Kidney epithelial cell (primary cell): ENCODE measurements at places on chromosomes 1 and 21.

GRCh38 chr1:237681210-237681609 is 209.5 kb downstream of the ZP4 start:
- DNase-seq, result no peak

GRCh38 chr21:37483776-37484175 is 117.2 kb downstream of the DYRK1A start:
- DNase-seq, result no peak

DNA sequence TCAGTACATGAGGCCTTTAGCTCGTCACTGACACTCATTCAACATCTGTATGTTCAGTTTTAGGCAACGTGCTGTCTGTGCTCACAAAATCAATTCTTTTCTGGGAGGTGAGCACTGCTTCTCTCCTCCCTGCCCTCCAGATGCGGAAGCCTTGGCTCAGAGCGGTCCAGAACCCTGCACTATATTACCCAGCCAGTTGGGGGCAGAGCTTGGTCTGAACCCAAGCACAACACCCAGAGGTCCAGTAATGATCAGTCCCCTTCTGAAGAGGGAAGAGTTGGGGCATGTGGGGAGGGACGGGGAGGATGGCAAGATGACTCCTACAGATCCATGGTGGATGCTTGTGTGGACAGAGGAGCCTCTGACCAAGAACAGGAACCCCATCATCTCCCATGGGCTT is 5.6 kb upstream of the DSCAM start:
- no peak for DNase-seq

DNA sequence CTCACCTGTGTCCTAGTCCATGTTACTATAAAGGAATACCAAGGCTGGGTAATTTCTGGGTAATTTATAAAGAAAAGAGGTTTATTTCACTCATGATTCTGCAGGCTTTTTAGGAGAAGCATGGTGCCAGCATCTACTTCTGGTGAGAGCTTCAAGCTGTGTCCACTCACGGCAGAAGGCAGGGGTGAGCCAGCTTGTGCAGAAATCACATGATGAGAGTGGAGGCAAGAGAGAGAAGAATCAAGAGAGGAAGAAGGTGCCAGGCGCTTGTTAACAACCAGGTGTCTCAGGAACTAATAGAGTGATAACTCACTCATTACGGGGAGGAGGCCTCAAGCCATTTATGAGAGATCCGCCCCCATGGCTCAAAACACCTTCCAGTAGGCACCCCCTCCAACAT is 67.5 kb upstream of the CD34 start:
- DNase-seq, result no peak

DNA sequence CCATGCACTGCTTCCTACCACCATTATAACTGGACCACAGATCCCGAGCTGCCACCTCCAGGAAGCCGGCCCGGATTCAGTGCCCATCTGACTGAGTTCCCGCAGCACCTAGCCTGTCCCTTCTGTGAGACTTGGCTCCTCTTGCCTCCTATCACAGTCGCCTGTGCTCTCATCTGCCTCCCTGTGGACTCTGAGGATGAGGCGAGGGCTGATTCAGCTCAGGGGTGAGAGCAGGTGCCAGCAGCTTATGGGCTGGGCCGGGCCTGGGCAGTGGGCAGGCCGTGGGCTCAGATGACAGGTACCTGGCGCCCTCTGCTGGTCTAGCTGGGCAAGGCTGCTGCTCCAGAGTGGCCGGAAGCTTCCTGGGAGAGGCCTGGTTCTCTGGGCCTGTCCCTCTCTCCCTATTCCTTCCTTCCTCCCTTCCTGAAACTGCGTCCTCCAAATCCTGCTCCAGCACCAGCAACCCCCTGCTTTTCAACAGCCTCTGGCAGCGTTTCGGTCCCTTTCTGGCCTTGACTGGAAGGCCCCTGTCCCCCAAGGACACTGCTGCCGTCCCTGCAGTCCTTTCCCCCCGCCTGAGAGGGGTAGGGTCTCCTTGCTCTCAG is 17.3 kb upstream of the PCSK9 start:
- peak; percentile 72 for DNase-seq

DNA sequence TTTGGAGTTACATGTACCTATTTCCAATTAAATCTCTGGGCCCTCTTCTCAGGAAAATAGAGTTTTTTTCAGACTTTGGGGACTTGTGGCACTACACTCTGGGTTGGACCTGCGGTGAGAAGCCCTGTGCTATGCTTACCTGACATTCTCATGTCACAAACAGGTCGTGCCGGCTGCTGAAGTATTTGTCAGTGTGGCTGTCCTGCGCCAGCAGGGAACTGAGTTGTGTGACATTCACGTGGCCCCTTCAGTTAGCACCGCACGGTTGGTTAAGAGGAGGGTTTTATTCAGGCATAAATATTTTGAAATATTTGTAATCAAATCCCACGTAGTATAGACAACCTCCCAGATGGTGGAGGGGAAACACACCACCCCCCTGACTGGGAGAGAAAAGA is 6.3 kb upstream of the COL6A2 start:
- DNase-seq, result no peak

DNA sequence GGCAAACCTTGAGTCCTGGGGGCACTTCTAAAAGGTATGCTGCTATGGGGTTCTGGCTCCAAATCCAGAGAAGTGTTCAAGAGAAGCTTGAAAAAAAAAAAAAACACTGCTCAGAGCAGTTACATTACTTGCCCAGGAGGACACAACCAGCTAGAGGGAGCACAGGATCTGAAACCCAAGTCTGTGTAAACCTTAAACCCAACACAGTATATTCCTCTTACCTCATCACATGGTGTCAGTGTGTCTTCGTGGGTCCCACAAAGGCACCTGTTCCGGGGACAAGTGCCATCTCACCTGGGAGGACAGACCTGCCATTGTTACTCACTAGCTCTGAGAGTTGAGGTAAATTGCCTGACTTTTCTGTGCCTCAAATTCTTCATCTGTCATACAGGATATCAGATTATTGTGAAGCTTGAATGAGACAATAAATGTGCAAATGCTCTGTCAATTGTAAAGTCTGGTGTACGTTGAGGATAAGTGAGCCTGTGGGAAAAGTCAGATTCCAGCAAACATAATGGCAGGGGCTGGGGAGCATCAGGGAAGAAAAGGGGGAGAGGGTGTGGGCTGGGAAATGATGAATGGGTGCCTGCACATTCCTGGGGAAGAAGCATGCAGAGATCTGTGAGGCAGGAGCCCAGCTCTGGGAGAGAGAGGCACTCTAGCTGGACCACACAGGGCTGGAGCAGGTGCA is 170.4 kb upstream of the ZC3H12A start:
- DNase-seq, result no peak

DNA sequence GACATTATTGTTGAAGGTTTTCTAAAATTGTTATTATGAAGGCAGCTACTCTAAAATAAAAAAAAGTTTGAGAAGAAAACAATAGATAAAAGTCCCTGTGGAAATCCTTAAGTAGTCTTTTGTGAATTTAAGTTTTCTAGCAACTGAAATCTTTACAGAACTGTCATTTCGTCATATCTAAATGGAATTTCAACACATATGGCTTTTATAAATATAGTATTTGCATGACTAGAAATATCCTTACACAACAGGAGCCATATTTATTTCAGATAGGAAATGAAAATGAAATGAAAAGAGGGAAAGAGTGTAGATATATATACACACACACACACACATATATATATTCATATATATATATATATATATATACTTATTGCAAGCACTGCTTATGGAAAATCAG is 204.7 kb upstream of the RGS18 start:
- DNase-seq, result no peak

DNA sequence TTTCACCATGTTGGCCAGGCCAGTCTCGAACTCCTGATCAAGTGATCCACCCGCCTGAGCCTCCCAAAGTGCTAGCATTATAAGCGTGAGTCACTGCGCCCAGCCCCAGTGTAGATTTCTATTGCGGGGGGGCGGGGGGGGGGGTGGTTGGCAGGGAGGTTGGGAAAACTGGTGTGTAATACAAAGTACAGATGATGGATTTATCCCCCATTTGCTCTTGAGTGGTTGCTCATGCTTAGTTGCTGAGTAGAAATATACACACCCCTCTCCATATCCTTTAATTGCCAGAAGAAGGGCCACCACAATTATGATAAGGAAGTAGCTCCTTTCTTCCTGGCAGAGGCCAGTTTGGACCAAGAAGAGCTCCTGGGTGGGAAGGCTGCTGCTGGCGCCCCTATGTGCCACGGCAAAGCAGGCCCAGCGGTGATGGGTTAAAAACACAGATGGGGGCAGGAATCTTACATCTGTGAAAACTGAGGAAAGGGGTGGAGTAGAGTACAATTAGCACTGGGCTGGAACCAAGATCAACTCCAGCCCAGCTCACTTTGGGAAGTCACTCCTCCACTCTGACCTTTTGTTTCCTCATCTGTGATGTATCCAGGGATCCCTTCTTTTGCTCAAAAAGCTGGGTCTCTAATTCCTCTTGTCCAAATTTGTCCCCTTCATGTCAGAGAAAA is 55.2 kb downstream of the MRPL37 start:
- DNase-seq, result no peak

GRCh38 chr1:191579019-191579418 is 579.2 kb upstream of the RGS18 start:
- no peak for DNase-seq

DNA sequence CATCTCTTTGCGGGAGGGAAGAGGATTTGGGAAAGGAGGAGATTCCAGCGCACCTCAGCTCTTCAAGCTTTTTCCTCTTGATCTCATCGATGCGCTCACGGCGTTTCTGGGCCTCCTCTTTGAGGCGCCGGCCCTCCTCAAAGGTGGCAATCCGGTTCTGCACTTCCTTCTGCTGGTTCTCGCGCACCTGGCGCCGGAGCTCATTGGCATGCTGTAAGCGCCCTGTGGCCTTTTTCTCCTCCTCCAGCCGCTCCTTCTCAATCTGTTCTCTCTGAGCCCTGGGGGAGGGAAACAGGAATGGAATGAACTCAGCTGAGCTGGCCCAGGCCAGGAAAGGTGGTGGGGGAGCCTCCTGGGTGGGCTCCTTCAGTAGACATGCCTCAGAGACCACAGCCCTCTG is 10.4 kb upstream of the VSIG8 start:
- no peak for DNase-seq

DNA sequence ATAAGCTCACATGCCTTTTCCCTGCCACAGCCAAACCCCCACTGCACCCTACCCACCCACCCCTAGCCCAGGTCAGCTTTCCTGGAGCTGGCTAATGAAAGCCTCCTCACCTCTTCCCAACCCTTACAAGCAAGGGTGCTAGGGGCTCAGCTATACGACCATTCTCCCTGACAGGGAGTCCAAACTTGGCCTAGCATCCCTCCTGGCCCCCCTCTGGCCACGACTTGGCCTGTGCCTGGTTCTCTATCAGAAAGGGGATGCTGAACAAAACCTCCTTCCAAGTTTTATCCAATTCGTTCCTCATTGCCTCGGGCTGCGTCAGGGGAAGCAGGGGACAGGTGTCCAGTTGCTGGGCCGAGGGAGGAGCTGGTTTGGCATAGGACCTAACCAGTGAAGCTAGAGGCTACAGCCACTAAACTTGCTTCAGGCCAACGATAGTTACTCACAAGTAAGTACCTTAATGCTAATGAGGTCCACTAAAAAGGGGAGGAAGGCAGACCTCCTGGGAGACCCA is 8.6 kb downstream of the TMEM81 start:
- DNase-seq, result no peak

DNA sequence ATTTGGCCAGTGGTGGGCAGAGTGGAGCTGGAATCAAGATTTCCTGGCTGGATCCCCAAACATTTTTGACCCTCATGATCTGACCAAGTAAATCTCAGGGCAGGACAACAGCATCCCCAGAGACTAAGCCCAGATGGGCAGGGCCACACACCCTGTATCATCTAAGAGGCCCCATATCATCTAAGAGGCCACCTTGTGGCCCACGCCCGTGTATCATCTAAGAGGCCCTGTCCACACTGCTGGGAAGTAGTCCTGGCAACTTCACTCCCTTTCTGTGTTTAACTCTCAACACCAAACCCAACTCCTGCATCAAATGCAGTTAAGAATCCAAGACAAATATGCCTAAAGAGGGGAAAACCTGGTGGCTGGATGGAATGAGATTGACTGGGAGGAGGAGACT is 81.6 kb upstream of the SSX2IP start:
- DNase-seq, result no peak

DNA sequence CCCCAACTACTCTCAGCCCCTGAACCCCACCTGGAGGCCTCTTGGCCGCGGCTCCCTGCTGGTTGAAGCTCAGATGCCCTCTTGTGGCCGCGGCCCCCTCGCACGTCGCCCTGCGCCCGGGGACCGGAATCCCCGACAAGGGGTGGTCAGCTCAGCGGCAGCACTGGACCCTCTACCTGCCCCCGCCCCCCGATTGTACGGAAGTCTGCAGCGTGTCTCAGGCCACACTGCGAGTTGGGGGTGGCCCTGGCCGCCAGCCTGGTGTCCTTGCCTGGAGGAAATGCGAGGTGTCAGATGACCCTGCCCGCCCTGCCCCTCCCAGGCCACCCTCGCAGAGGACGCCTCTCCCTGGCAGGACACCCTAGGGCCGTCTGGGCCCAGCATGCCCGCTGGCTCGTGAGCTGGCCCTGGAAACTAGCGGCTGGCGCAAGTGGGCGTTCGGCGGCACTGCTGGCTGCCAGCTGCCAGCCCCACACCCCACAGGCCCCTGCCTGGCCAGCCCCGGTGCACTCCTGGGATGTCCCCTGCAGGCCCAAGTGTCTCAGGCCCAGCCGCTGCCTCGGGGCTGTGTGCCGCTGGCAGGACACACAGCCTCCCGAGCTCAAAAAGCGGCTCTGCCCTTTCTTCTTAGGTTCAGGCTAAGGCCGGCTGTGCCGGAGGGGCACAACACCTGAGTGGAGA is 60.8 kb downstream of the EDN2 start:
- no peak for DNase-seq

DNA sequence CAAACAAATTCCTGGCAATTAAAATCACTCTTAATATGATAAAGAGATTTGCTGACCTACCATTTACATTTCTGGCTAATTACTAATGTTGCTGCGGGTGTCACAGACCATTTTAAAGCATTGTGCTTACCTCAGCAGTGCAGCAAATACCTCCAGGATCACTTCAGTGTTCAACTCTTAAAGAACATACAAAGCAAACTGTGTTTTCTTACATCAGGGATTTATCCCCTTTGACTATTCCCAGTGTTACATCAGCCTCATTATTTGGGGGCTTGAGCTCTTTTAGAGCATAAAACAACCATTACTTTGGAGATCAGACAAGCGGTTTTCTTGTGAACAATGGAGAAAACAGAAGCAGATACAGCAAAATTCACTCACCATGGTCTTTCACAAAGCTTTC is 185.4 kb downstream of the LYPLAL1 start:
- DNase-seq, result no peak
